ENCODE measurements at places on chromosomes 12 and 14. TPM values are rescaled to one million over a fixed set of nuclear protein-coding genes. Genes with fewer than 3 reads are reported as not detected.

Gene KRT6C
- not detected for total RNA-seq

Gene CEP290
- total RNA-seq = 20.2 TPM

Gene PIWIL1
- total RNA-seq = not detected

Gene GPX2
- total RNA-seq = not detected

Gene KLRD1
- 1.2 TPM for total RNA-seq

Gene ATL1
- total RNA-seq = 16.4 TPM

Gene PARPBP
- 11.1 TPM for total RNA-seq

Gene RASSF3
- total RNA-seq = 10.8 TPM

Gene VTI1B
- total RNA-seq = 66.3 TPM

Gene TAS2R7
- total RNA-seq = not detected

Gene TMPRSS12
- total RNA-seq = not detected

Gene WDR89
- total RNA-seq = 8.5 TPM

Gene TAS2R9
- 0.32 TPM for total RNA-seq

Measured in articular chondrocyte of knee joint (primary cell).